ENCODE measurements at places on chromosomes 5 and 9.

DNA sequence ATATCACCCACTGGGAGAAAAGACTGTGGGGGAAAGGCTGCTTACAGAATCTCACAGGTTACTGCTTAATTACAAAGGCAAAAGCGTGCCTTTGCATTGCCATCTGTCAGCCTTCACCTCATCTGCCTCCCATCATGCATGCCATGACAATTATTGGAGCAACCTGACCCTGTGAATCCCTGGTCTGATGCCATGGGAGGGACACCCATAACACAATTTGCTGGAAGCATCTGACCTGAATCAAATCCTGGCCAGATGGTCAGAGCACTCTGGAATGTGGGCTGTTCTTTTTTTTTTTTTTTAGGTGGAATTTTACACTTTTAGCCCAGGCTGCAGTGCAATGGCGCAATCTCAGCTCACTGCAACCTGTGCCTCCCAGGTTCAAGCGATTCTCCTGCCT, 11.6 kb upstream of the RETREG1 start:
- DNase-seq = no peak

DNA sequence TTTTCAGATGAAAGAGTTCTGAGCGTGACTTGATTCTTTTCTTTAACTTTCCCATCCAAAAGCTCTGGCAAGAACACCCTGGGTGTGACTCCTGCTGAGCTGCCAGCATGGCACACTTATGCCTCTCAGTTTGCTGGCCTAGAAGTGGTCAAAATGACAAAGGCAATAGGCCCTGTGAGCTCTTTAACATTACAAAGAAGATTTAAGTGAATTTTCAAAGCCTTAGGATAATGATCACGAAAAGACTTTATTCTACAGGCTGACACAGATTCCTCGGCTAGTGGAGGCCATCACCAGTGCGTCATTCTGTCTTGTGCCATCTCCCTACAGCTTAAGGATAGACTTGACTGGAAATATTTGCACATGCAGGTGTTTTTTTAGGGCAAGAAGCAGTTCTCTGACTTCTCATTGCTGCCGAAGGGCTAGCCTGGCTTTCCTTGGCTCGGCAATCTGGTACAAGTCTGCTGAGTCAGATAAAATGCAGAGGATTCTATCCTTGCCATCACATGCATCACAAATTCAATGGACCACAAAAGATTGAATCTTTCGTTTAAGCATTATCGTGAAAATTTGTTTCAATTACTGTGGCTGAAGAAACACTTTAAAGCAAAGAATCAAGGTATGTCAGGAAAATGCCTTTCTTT, 311.5 kb downstream of the COX7C start:
- no peak for DNase-seq

DNA sequence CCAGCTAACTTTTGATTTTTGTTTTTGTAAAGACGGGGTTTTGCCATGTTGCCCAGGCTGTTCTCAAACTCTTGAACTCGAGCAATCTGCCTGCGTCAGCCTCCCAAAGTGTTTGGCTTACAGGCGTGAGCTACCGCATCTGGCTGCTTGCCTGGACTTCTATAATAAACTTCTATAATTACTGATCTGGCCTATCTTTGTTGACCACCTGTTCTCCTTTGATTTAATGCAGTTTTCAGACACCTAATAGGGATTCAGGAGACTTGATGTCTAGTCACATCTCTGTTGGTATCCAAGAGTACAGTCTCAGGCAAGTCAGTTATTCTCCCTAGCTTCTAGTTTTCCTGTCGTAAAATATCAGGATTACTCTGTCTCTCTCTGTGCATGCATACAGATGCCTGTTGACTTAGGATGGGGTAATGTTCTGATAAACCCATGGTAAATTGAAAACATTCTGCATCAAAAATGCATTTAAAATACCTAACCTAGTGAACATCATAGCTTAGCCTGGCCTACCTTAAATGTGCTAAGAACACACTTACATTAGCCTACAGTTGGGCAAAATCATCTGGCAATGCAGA, 51.5 kb upstream of the NR3C1 start:
- DNase-seq = no peak

- no peak for DNase-seq
Measured at GRCh38 chr5:97072696-97073095, 69.7 kb downstream of the LIX1 start.

GRCh38 chr5:53512539-53512938, 32.1 kb downstream of the FST start:
- no peak for DNase-seq

GRCh38 chr9:36389590-36389989, 10.5 kb downstream of the RNF38 start:
- DNase-seq = no peak

GRCh38 chr5:16508730-16509531, 43.3 kb upstream of the ZNF622 start:
- DNase-seq = no peak

GRCh38 chr9:14616188-14616982, 76.8 kb downstream of the ZDHHC21 start:
- DNase-seq = no peak
